ENCODE measurements at places on chromosomes 6 and 20. TPM values are rescaled to one million over a fixed set of nuclear protein-coding genes. Genes with fewer than 3 reads are reported as not detected.

- DNase-seq: no peak
These were observed 43.7 kb upstream of the GABRR1 start for GRCh38 chr6:89260832-89261231.

GRCh38 chr6:21955951-21956350 lies 340.9 kb downstream of the PRL start:
- no peak for DNase-seq

DNA sequence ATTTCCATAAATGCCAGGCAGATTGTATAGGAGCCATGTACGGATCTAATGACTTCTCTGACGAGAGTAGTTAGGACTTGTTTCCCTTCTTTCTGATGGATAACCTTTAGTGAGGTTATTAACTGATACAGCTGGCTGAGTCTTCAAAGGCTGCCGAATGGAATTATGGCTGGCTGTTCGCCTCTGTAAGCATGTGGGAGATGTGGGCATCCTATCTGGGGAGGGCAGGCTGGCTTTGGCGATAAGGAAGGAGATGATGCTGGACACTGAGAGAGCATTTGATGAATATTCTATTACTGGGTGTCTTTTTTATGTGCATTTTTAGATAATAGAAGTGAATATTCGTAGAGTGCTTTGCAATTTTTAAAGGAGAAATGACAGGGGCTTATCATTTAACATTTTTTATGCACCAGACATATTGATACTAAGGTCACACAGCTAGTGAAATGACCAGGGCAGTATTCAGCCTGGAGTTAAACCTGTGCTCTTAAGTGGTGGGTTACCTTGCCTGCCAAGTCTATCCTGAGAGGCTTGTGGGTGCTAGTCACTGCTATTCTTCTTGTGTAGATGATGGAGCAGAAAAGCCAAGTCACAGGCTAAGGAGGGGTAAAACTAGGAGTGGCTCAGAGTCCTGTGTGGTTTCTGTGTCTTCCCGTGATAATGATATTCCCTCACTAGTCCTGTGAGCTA lies 3.1 kb downstream of the PBOV1 start:
- DNase-seq: no peak

DNA sequence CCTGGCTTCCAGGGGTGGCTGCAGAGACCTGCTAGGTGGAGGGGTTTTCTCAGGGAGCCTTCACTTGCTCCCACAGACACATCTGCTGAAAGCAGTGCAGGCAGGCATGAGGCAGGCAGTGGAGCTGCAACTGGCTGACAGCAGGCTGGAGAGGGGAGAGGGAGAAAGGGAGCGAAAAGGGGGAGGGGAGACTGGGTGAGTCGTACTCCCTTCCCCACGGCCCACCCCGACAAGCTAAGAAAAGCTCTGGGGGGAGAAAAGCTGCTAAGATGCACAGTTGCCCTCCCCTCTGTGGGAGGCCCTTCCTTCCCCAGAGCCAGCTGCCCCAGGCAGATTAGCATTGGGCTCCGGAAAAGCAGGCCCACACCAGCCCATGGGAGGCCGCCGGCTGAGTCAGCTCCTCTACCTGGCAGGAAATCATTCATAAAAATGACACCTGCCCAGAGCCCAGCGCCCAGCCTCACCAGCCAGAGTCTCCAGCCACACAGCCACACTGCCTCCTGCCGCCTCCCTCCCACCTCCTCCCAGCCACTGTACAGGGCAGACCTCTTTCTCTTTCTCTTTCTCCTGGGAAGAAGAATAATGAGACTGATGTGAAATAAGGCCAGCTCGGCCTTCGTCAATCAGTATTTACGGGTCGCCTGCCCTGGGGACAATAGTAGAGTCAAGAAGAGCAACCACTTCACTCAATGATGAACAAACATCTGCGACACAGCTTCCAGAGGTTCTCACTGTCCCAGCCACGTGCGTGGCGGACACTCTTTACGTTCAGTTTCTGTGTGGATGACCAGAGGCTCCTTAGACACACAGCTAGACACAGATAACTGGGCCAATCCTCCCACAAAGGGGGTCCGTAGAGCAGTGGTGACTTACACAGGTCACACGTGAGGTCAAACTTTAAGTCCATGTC lies 7.7 kb upstream of the C20orf203 start:
- no peak for DNase-seq

- DNase-seq: no peak
These were observed 263.6 kb downstream of the EYA4 start for GRCh38 chr6:133504761-133505160.

- no peak for DNase-seq
These were observed 66.8 kb upstream of the HMGN3 start for GRCh38 chr6:79301290-79301689.

The NKAPL gene
- total RNA-seq: 1.2 TPM

The B4GALT5 gene
- total RNA-seq: 75.4 TPM

The SRPK1 gene
- total RNA-seq: 88.2 TPM
